ENCODE measurements at places on chromosomes 4 and X. TPM values are rescaled to one million over a fixed set of nuclear protein-coding genes. Genes with fewer than 3 reads are reported as not detected.

Gene PPP3CA
- total RNA-seq: 32.0 TPM

Gene CYTL1
- not detected for total RNA-seq

Gene CDX4
- not detected for total RNA-seq

Gene CXCL13
- not detected for total RNA-seq

Gene AREG
- 47.0 TPM for total RNA-seq

Gene MGST2
- 56.3 TPM for total RNA-seq

Gene RBM46
- not detected for total RNA-seq

Gene KLHL13
- total RNA-seq: 0.31 TPM

Gene PLP1
- not detected for total RNA-seq

Gene S100G
- not detected for total RNA-seq

Gene FAM236B
- total RNA-seq: not detected

Gene XAGE1A
- 60.4 TPM for total RNA-seq

Gene MAGEA10
- total RNA-seq: not detected

Gene ZC4H2
- total RNA-seq: 2.0 TPM

Gene ODAM
- total RNA-seq: not detected

Gene DDX53
- total RNA-seq: not detected

Gene PCYT1B
- total RNA-seq: not detected

Gene LINC00632
- 2.0 TPM for total RNA-seq

Gene GALNTL6
- total RNA-seq: 0.06 TPM

Gene FAM149A
- total RNA-seq: 0.98 TPM

Gene EREG
- total RNA-seq: 13.3 TPM

Gene RPS6KA6
- 3.1 TPM for total RNA-seq

All from A549 treated with ZK216348 at 1 μM for 4 hours (cell line).